Anterior cingulate cortex (tissue), 58 donors: ENCODE measurements at places on chromosomes 3 and 15.

GRCh38 chr15:98147415-98147814 lies 186.9 kb downstream of the ARRDC4 start:
- DNase-seq: no peak

GRCh38 chr3:191139736-191140135 lies 59.3 kb upstream of the OSTN start:
- DNase-seq: no peak

- DNase-seq: no peak
Observed at GRCh38 chr3:14138878-14139655, 14.2 kb downstream of the TMEM43 start.

DNA sequence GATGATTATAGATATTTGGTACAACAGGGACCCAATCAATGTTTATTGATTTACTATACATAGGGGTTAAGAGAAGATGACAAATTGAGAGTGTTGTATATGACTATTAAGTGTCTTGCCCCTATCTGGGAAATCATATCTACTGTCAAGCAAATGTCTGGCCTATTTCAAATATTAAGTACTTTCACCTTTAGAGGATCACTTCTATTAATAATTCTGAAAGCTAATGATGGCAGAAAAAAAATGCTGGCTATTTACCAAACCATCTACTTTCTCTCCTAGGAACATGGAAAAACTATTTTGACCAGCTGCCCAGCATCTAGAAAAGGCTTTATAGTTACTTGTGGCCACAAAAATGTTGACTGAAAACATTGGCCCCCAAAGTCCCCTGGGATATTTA lies 632.3 kb upstream of the ZNF385D start:
- no peak for DNase-seq

DNA sequence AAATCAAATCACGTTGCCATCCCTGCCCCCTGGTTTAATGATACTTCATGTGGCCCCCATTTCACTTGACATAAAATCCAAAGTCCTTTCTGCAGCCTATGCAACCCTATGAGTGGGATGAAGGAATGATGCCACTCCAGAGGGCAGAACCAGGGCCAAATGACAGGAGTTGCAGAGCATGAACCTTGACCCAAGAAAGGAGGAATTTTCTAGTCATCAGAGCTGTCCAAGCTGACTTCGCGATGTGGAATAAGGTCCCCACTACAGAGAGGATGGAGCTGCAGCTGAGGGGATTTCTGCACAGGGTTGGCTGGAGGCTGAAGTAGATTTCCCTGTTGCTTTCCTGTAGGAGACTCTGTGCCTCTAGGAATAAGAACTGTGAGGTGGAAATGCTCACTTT lies 15.8 kb upstream of the EPHB3 start:
- DNase-seq: no peak

- no peak for DNase-seq
Observed at GRCh38 chr3:95899494-95899893, 914.9 kb upstream of the EPHA6 start.

DNA sequence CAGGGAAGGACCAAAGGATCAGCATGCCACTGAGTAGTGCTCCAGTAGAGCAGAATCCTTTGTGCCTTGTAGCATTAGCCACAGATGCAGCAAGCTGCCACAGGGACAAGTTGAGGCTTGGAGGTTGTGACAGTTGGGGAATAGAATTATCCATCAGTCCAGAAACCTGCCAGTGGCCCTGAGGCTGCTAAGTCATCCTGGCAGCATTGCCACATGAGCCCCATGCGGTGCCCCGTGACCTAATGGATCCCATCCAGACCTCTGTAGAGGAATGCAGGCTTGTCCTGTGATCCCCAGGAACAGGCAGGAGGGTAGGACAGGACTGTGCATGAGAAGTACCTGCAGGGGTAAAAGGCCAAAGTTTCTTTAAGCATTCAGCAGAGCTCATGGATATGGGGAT lies 51.7 kb downstream of the BOC start:
- DNase-seq: no peak

- DNase-seq: no peak
Observed at GRCh38 chr3:65466300-65466988, 572.3 kb downstream of the MAGI1 start.

DNA sequence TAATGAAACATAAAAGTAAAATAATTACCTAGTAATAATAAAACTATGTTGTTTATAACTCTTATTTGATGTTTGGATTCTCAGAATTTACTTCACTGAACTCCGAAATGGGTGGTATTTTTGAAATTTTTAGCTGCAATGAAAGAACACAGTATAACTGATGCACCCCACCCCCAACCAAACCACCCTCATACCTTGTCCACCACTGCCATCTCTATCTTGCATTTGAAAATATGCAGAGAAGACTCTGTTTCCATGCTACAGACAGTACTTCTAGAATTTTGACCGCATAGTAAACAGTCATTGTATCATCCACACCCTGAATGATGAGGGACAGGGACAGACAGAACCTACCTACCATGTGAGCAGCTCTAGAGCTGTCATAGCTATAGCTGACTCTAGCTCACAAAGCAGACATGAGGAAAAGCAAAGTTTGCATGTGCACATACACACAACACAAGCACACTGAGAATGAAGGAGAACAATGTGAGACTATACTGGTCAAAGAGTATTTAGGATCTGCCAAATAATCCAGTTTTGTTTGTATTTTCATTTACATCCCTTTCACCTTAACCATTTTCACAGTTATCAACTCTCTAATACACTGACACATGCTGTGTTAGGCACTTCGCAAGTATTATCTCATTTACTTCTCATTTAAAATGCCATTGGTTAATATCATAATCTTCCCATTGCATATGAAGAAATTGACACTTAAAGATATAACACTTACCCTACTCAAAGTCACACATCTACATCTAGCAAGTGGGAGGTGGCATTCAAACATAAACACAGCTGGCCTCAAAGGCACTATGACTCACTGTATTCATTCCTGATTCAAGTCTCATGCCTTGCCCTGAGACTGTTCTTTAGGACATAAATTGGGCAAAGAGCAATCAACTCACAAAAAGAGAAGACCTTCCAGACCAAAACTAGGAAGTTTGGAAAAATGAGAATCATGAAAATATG lies 1014.7 kb upstream of the CFAP20DC start:
- no peak for DNase-seq

DNA sequence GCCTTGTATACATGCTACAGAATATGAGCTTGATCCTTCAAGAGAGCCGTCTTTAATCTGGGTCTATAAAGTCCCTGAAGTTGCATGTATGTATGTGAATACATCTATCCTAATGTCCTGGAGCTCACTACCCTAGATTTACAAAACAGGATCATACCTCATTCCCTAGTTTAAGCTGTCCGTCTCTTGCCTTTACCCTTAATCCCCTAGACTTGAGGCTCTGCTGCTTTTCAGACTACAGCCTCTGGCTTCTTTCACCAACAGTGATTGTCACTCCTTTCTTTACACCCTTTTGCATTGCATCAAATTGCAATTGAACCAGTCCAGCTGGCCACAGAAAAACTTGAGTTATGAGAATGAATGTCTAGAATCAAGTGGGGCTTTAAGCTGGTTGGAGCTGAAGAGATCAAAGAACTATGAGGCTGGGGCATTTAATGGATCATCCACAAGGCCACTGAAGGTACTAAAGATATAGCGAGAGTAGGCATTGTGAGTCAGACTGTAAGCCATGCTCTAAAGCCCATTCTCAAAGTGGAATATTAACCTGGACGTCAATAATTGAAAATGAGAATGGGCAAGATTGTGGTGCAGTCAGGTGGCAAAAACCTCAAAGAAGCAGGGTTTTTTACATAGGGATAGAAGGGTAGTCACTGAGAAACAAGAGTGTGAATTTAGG lies 12.3 kb upstream of the PLD1 start:
- no peak for DNase-seq

DNA sequence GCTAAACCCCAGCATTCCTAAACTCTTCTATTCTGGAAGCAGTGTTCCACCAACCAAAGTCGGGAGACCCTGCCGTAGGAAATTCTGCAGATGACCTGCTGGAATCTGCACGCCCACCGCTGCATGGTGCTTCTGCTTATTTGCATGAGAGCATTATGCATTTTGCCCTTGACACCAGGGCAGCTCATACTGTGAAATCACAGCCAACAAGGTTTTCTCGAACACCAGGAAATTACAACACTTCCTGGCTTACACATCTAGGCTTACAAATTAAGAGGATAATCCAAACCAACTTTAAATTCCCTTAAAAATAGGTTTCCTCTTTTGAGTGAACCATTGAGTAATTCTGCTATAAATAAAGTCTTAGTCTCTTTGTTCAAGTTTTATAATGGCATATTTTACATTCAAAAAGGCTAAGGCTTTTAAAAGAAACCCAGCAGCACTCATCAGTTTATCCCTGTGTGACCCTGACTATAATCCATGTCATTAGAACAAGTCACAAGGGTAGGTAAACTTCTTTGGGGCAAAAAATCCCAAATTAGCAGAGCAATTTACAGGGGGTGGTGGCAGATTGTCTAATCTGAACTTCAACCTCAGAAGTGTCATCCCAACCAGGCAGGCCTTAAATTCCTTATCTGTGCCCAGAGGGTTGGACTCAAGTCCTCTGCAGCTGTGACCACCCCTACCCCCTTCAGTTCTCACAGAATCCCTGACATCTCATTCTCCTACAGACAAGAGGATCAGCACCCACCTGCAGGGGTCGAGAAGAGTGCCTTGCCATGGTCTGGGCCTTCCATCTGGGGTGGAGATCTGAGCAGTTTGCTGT lies 33.5 kb upstream of the RBP1 start:
- DNase-seq: no peak

DNA sequence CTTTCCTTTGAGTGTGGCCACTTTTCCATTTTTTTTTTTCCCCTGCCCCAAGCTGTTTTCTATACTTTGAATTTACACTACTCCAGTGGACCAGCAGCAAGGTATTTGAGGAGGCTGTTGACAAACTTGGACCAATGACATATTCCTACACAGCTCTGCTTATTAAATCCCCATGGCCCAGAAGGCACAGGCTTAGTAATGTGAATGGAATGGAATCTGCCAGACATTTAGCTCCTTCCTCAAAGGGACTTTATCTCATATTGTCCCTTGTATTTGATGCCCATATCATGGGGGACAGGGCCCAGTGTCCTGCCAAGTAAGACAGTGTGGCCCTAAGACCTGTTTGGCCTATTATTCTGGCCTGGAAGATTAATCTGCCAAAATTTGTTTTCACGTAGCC lies 107.5 kb downstream of the CHCHD6 start:
- DNase-seq: no peak

GRCh38 chr15:50145451-50145872 lies 26.4 kb upstream of the ATP8B4 start:
- no peak for DNase-seq

- DNase-seq: no peak
Observed at GRCh38 chr15:81814882-81815455, 230.8 kb downstream of the MEX3B start.

- DNase-seq: no peak
Observed at GRCh38 chr3:186418671-186419145, 56.7 kb upstream of the DGKG start.

DNA sequence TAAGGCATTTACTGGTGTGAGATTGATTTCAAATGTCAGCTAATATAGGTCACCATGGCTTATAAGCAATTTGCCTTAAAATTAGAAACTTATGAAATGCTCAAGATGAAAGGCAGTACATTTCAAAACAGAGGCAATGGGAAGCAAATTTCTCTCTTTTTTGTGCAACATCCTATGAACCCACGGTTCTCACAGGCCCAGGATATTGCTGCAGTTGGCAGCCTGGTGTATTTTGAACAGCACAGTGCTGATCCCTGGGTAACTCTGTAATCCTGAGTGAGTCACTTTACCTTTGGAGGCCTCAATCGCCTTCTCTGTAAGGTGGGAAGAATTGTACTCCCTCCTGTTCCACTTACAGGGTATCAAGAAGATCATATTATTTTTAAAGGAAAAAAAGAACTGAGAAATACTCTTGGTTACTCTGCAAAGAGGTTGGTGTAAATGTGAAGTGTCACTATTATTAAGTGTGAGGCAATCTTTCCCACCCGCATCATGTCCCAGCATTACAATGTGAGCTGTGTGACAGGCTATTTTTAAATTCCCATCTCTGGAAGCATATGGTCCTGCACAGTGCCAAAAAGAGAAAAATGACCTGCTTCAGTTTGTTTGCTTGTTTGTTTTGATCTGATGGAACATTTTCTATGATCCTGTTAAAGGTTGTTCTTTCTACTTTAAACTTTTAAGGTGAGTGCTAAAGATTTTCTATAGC lies 190.1 kb upstream of the LPP start:
- DNase-seq: no peak

DNA sequence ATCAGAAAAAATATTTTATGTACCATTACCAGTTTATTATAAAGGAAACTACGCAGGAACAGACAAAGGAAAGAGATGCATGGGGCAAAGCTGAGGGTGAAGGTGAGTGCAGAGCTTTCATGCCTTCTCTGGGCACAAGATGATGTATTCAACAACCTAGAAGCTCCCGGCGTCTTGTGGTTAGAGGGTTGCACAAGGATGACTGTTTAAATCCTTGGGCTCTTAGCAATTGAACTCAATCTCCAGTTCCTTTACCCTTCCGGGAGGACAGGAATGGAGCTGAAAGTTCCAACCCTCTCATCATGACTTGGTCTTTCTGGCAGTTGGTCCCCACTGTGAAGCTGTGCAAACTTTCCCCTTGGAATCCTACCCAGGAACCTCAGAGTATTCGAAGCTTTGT lies 542.0 kb downstream of the EPHA3 start:
- no peak for DNase-seq

GRCh38 chr3:177596816-177597271 lies 399.6 kb upstream of the TBL1XR1 start:
- no peak for DNase-seq

- DNase-seq: no peak
Observed at GRCh38 chr3:45199837-45200648, 26.0 kb downstream of the TMEM158 start.

GRCh38 chr15:26115229-26115943 lies 252.3 kb upstream of the ATP10A start:
- no peak for DNase-seq

DNA sequence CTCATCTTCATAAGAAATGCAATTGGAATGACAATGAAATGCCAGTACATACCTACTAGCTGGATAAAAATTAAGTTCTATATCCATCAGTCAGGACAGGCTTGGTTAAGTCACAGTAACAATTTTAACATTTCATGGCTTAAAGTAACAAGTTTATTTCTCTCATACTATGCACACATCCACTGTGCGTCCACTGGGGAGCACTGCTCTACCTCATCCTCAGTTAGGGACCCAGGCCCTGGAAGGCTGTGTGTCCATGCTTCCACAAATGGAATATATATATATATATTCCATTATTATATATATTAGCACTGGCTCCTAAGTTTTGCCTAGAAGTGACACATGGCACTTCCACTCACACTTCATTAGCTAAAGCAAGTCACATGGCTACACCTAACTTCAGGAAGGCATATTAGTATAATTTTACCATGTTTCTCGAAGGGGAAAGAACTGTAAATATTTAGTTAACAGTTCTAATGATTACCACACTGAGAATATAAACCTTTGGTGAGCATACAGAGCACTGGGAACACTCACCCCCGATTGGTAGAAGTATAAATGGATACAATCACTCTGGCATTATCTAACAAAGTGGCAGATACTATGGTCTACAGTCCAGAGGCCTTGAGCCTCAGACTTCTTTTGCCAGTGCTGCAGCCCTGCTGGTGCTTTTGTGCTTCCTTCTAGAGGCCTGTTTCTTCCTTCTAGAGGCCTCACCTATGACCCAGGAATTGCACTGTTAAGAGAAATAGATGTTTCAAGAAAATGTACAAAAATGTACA lies 28.6 kb downstream of the AP3S2 start:
- DNase-seq: no peak
